ENCODE measurements at places on chromosomes 3 and 15.

GRCh38 chr3:126339466-126339865, 17.7 kb downstream of the KLF15 start:
- peak; percentile 44 for DNase-seq

GRCh38 chr3:115912372-115912771, 289.1 kb downstream of the GAP43 start:
- no peak for DNase-seq

DNA sequence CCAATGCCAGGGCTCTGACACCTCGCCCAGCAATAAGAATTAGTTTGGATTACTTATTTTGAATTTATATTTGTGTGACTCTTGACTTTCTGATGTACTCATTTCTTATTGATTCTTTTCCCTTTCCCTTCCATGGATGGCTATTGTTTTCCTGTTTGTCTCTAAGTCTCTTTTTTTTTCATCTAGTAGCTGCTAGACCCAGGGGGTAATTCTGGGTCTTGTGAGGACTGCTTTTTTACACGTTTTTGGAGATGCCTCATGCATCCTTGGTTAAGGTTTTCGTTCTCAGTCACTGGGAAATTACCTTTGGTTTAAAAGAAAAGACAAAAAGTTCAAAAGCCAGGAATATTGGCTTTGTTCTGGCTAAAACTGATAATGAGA, 70.2 kb upstream of the STRIT1 start:
- DNase-seq = no peak

GRCh38 chr3:2540115-2540514, 441.4 kb downstream of the CNTN4 start:
- DNase-seq = no peak

Measured in chondrocyte (in vitro differentiated cells).